Activated T-helper 2 cell treated with anti-CD3 and anti-CD28 coated beads, Interferon-gamma antibody, Interleukin-2, Interleukin-4, amounts not matched to agents 10 μg/mL and 5 μg/mL and 100 μg/mL, durations not matched to agents 14 hours and 24 hours and 36 hours (primary cell): ENCODE measurements at places on chromosomes 3 and 15.

GRCh38 chr3:31448035-31448881 lies 84.5 kb upstream of the STT3B start:
- no peak for DNase-seq

DNA sequence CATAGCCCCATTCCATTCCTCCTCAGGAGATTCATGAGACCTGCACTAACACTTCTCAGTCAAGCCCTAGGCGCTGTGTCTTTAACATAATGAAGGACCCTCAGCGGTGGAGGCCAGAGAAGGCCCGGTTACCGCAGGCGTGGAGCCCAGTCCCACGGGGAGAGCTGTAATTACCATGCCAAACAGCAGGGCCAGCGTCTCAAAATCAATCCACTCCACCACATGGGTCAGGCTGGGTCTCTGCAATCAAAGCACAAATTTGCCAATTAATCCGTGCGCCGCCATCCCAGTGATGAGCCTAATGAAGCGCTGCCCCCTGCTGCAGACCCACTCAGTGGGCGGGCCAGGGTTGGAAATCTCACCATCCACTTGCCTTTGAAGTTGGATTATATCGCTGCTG lies 109.7 kb downstream of the OCA2 start:
- no peak for DNase-seq

DNA sequence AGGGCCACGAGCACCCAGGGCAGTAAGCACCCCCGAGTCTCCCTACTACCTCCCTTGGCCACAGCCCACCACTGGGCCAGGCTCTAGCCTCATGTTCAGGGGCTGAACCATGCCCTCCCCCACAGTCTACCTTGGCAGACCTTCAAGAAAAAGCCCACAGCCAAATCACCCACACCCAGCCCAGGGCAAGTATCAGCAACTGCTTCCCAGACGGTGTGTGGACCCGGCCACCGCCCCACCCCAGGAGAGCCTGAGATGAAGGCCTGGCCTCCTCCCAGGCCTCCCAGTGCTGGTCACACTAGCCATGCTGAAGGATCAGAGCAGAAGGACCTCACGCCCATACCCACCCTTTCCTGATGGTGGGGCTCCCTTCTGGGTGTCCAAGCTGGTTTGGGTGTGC lies 92.0 kb upstream of the LINGO1 start:
- DNase-seq, result no peak

DNA sequence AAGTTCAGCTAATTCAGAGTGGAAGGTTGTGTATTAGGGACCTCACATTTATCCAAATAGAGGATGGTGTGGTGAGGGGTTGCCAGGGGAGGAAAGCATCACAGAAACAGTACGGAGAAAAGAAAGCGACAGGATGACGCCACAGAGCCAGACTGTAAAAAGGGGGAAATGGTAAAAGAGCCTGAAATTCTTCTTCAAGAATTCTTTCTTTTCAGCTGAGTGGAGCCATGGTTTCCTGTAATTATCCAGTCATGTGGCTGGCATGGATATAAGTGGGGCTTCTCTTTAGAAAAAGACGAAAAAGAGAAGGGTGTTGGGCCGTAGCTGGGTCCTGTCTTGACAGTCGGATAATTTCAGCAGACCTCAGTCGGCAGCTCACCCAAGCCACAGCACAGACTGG lies 24.5 kb upstream of the PSMD6 start:
- no peak for DNase-seq

GRCh38 chr3:64341296-64341695 lies 116.0 kb upstream of the PRICKLE2 start:
- DNase-seq, result no peak

DNA sequence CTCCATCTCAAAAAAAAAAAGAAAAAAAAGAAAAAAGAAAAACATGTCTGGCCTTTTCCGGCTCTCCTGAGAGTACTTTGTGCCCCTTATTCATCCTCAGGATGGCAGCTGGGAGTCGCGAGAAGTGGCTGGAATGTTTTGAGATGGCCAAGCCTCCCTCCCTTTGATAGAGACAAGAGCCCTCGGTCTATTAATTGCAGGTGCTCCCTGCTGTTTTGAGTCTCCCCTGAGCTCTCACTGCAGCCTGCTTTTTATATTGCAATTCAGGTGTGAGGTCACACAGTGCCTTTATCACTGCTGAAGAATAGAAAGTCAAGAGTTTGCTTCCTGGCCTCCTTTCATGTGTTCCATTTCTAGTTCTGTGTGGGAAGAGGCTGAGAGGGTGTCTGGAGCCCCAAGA lies 10.9 kb downstream of the CA12 start:
- no peak for DNase-seq

GRCh38 chr15:41981371-41982132 lies 9.2 kb upstream of the EHD4 start:
- DNase-seq, result no peak

GRCh38 chr3:14263317-14264005 lies 84.8 kb downstream of the LSM3 start:
- no peak for DNase-seq

GRCh38 chr15:69092159-69092558 lies 68.3 kb upstream of the GLCE start:
- no peak for DNase-seq

GRCh38 chr3:121958801-121959200 lies 63.2 kb downstream of the ILDR1 start:
- no peak for DNase-seq

- DNase-seq, result no peak
Observed at GRCh38 chr3:131304890-131305289, 76.7 kb upstream of the NUDT16 start.

DNA sequence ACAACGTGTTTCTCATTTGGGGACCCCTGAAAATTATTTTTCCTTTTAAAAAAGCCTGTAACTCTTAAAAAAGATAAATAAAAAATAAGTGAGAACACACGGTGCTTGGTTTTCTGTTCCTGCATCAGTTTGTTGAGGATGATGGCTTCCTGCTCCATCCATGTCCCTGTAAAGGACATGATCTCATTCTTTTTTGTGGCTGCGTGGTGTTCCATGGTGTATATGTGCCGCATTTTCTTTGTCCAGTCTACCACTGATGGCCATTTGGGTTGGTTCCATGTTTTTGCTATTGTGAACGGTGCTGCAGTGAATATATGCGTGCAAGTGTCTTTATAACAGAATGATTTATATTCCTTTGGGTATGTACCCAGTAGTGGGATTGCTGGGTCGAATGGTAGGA lies 2.3 kb downstream of the TSPAN3 start:
- DNase-seq, result no peak

- no peak for DNase-seq
Observed at GRCh38 chr3:35966629-35967464, 327.5 kb downstream of the ARPP21 start.

GRCh38 chr3:118480101-118480860 lies 554.4 kb downstream of the IGSF11 start:
- DNase-seq, result no peak

GRCh38 chr3:169846458-169847193 lies 23.1 kb downstream of the LRRC31 start:
- DNase-seq, result no peak
